NCI-H1694 treated with DMSO at 0.1 percent for 48 hours (cell line): ENCODE measurements at places on chromosomes 5 and 9.

GRCh38 chr9:95801797-95802196, 73.7 kb upstream of the ERCC6L2 start:
- DNase-seq: no peak

DNA sequence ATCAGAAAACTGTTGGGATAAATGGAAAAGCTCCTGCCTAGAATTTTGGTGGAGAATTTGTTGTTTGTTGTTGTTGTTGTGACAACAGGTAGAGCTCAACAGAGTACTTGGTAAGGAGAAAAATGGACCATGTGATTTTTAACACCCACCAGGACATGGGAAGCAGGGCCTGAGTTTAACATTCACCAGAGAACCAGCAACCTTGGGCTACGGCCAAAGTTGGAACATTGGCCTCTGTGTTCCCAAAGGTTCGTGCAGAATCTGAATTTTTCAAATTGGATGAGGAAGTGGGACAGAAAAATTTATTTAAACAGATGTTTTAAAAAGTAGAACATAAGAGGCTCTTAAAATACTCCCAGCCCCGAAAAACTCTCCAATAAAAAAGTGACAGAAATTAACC, 127.0 kb downstream of the GNA14 start:
- no peak for DNase-seq

- DNase-seq: no peak
These were observed 619.1 kb upstream of the COX7C start for GRCh38 chr5:85998656-85999055.

- DNase-seq: no peak
These were observed 65.0 kb upstream of the SARDH start for GRCh38 chr9:133803028-133803585.

GRCh38 chr5:158754018-158754514, 345.6 kb downstream of the EBF1 start:
- no peak for DNase-seq

- DNase-seq: no peak
These were observed 23.1 kb downstream of the P4HA2 start for GRCh38 chr5:132204371-132205135.

GRCh38 chr9:95078939-95079338, 238.6 kb downstream of the FANCC start:
- no peak for DNase-seq

DNA sequence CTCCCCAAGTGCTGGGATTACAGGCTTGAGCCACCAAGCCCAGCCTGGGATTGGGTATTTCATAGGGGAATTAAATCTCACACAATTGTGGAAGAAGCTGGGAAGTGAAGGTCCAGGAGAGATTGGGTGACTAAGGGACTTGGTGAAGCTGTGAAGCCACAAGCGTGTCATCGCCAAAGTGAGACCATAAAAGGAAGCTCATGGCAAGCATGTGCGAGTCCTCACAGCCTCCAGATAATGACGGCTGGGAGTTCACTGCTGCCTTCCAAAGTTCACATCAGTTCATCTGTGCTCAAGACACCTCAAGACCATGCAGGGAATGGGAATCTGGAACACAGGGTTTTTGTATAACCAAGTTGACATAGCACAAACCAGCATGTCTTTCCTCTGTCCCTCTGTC, 210.6 kb downstream of the MARCHF11 start:
- no peak for DNase-seq
